Fibroblast of villous mesenchyme (primary cell): ENCODE measurements at places on chromosomes 4 and X.

DNA sequence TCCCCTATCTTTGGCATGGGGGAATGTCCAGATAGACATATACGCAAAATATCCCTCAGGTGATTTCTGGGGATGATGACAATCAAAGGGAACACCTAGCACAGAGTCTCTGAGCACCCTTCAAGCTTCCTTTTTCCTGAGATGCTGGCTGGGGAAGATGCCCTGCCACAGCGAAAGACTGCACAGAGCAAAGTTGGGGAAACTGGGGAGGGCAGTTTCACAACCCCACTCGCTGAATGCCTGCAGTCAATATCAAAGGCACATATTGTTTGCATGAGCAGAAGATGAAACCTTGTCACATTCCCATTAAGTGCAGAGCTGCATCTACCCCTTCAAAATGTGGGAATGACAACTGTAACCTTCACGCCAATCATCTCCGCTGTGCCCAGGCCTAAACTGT lies 2.6 kb downstream of the GPC4 start:
- no peak for DNase-seq

DNA sequence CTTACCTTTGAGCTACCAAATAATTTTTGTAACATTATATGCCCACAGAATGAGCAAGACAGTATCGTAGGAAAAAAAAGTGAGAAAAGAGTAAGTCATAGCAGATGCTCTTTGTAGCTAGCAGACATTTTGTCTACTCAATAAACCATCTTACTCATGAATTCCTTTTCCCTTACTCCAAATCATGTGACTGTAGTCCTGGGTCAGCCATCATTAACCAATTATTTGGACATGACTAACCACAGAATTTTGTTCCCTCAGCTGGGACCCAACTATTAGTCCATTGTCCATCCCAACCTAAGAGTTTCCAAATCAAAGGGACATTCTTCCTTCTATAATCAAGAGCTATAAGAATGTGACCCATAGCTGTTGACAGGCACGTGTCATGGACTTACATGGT lies 11.4 kb downstream of the UBE2D3 start:
- peak; percentile 67 for DNase-seq

- no peak for DNase-seq
Observed at GRCh38 chr4:137700072-137700471, 167.8 kb upstream of the PCDH18 start.

DNA sequence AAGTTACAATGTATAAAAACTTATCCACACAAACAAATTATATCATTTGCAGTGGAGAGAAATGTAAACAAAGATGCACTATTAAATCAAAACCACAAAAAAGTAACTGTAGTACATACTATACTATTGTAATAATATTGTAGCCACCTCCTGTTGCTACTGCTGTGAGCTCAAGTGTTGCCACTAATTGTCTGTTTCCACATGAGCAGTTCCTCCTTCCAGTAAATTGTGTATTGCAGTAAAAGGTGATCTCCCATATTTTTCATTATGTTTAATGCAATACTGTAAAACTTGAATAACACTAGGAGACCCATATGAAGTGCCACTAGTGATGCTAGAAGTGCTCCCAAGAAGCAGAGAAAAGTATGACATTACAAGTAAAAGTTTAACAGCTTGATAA lies 11.7 kb downstream of the LIN54 start:
- no peak for DNase-seq

DNA sequence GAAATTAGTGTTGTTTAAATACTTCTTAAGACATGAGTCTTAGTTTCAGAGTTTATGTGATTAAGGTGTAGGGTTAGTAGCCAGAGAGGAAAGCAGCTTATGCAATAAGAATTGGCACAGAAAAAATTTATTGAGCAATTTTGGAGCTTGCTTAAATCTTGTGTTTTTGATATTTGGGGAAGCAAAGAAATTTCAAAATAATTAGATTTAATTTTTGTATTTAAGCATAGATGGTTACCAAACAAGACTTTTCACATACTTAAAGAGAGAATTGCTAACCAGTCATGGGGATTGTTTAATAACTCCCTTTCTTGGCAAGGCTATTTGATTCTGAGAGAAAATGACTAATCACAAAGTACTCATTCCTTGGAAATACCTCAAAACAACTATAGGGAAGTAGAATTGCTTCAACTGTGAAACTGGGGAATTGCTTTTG lies 202.0 kb upstream of the GRID2 start:
- DNase-seq, result peak; percentile 0

DNA sequence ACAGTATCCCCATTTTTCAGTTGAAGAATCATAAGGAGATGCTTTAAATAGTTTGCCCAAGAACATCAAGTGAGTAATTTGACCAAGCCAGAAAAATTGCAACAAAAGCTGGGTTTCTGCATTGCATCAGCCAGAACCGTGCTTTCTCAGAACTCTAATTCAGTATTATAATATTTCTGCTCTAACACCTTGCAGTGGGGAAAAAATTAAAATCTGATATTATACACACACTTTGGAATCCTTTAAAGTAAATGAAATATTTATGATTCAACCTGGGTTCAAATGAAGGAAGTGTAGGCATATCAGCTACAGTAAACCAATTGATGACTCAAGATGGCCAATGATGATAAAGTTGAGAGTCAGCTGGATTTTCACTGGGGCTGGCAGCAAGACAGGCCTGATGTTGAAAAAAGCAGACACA lies 387.6 kb upstream of the ZFP42 start:
- peak; percentile 69 for DNase-seq

- peak; percentile 17 for DNase-seq
Observed at GRCh38 chrX:48761674-48762471, at the start of gene GLOD5. GLOD5 (plus strand) TSS chrX:48761747; CDS start chrX:48761791, 44 bp downstream.

DNA sequence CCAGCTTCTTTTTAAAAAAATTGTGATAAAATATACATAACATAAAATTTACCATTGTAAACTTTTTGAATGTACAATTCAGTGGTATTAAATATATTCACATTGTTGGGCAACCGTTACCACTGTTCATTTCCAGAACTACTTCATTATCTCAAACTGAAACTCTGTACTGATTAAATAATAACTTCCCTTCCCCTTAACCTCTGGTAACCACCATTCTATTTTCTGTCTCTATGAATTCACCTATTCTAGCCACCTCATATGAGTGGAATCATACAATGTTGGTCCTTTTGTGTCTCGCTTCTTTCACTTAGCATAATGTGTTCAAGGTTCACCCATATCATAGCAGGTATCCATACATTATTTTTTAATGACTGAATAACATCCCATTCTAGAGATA lies 8.3 kb downstream of the GPR50 start:
- no peak for DNase-seq

DNA sequence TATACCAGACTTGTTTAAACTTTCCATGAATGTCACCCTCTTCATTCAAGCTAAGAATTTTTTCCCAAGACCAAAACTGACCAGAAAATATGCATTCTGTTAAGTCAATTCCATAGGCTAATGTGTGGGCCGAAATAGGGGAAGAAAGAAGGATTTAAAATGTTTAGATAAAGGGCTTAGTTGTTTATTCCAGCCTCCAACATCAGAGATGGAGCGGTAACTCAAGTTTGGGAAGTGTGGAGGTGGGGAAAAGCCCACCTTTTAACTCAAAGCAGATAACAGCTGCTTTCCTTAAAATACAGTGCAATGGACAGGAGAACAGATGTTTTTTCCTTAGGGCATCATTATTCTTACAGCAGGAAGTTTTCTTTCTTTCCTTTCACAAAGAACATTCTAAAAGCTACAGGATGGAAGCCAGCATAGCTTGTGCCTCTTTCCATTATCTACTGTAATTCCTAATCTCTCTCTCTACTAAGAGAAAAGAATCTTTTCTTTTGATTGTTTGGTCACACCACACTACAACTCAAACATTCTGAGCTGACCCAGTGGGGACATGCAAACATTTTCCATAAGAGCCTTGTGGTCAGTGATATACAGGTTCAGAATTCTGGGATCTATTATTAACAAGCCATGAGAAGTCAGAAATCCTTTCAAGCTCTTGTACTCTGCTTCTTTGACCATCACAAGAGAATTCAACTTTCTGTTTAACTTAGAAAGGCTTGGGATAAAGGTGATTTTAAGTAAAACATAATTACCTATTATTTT lies 101.6 kb downstream of the PDE5A start:
- no peak for DNase-seq

DNA sequence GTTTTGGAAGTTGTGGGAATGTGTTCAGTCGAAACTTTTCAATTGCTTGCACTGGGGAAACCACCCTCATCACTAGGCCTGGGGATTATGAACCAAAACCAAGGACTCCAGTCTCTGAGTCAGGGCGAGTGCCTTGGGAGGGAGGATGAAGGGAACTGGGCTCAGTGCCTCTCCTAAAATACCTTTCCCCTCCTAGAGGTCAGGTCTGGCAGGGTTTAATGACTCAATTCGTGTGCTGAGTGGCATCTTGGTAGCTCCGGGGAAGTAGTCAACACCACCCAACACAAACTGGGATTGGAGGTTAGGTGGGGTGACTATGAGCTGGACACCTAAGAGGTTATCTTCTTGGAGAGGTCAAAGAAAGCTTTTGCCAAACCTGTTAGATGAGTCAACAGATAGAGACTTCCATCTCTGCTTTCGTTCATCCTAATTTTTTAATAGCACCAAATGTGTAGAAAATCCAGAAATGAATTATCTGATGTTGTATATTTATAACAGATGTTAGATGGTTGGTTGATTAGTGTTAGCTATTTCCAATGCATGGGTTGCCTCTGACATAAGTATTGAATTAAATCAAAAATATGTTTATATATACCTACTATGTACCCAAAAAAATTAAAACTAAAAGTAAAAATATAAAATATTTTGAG lies 202.8 kb downstream of the SHROOM3 start:
- no peak for DNase-seq

- DNase-seq, result no peak
Observed at GRCh38 chr4:153327247-153327646, 17.2 kb upstream of the MND1 start.

DNA sequence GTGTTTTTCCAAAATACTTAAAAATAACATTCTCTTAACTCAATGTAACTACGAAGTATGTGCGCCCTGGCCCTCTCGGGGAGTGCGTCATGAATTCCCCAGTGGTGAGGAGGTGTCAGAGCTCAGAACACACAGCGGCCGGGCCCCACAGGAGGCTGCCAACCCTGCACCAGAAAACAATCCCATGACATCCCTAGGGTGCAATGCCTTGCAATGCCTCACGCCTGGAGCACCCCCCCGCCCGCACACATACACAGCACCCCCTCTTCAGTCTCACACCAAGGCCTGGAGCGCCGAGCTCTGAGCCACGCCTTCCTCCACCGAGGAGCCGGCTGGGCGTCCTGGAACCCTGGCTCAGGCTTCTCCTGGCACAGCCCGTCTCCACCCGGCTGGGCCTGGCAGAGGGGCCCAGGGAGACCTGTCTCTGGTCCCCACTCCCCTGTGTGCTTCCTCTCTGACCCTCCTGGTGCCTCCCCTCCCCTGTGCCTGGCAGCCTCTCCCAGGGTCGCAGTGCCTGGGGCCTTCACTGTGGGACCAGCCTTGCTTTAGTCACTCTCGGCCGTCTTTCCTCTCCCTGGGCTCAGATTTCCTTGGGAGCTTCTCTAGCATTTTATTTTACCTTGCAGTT lies 108.2 kb upstream of the ADRA2C start:
- DNase-seq, result peak; percentile 95

DNA sequence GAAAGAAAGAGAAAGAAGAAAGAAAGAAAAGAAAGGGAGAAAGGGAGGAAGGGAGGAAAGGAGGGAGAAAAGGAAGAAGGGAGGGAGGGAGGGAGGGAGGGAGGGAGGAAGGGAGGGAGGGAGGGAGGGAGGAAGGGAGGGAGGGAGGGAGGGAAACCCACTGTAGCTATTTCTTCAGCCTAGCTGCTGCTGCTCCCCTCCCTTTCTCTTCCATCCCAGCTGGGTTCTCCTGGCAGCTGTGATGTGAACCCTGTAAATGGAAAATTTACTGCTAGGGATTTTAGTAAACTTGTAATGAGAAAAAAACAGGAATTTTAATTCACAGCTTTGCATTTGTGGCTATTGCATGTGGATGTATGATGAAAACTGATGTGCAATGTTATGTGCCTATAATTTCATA lies 8.0 kb downstream of the NR0B1 start:
- no peak for DNase-seq

DNA sequence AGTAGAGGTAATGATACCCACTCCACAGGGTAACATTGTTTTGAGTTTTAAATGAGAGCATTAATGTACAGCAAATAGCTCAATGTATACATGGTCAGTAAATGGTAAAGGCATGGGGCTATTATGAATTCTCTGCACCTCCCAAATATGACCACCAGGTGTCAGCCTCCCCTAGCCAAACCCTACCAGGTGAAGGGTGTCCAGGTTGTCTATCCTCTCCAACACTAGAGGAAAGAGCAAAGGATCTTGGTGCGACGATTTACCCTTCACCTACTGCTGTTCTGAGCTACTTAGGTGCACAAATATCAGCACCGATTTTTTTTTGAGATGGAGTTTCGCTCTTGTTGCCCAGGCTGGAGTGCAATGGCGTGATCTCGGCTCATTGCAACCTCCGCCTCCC lies 26.5 kb upstream of the XIAP start:
- DNase-seq, result peak; percentile 53

- no peak for DNase-seq
Observed at GRCh38 chr4:130056286-130056685, 960.3 kb downstream of the C4orf33 start.

DNA sequence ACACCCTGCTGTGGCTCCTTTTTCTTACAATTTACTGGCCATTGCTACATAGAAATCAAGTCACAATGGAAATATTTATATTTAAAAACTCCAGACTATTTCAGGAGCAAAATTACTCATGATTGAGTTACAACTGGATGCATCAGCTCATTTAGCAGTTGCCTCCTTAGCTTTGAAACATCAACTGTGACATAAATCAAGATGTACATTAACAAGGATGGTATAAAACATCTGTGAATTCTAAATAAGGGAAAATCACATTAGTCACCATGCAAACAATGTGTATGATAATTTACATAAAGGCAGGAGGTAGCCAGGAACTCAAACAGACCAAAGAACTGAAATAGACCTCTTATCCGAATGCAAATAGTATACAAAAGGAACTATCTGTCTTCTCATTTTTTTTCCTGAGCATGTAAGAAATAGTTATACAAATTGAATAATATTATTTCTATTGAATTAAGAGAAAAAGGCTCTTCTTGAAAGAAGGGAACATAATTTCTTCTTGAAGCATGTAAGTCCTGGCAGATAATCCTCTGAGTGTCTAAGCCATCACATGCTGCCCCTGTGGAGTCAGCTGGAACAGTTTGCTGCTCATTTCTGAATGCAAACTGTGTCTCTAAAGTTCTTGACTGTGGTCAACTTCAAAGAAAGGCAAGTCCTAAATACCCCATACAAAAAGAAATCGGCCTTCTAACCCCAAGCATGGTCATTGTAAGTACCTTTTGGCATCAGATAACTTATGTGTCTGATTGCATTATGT lies 151.2 kb downstream of the NAA11 start:
- no peak for DNase-seq

GRCh38 chr4:79650217-79650616 lies 242.2 kb upstream of the GK2 start:
- no peak for DNase-seq

- no peak for DNase-seq
Observed at GRCh38 chrX:26586570-26586969, 370.6 kb downstream of the MAGEB5 start.

GRCh38 chrX:40153345-40154249 lies 55.8 kb upstream of the BCOR start:
- DNase-seq, result no peak

- no peak for DNase-seq
Observed at GRCh38 chrX:275476-275966, 5.7 kb upstream of the PLCXD1 start.
